ENCODE measurements at places on chromosomes 5 and 9.

GRCh38 chr5:57509501-57510260, 27.1 kb upstream of the ACTBL2 start:
- no peak for DNase-seq

- no peak for DNase-seq
These were observed 13.1 kb upstream of the ANXA1 start for GRCh38 chr9:73138516-73138915.

DNA sequence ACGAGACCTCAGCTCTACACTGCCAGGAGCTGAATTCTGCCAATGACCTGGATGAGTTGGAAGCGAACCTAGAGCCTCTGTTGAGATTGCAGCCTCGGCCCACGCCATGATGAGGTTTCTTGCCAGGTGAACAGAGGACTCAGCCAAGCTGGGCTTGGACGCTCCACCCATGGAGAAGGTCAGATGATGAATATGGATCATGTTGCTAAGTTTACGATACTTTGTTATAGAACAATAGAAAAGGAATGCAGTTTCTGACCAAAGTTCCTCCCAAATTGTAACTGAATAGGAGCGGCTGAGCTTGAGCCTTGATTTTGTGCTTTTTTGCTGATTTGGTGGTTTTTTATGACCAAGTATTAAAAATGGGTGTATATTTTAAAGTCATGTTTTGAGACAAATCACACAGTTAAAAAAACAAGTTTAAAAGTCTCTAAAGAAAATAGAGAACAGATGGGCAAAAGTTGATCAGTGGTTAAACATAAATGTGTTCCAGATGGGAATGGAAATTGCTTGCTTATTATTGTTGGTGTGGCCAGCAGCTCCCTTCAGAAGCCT, 32.9 kb downstream of the ROPN1L start:
- no peak for DNase-seq

DNA sequence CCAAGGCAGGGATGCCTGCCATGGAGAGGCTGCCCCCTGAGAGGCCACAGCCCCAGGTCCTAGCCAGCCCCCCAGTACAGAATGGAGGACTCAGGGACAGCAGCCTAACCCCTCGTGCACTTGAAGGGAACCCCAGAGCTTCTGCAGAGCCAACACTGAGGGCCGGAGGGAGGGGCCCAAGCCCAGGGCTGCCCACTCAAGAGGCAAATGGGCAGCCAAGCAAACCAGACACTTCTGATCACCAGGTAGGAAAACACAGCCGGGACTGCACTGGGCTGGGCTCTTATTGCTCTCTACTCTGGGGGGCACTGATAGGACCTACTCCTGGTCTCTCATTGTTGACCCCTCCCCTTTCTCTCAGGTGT, 3.2 kb downstream of the RELL2 start:
- DNase-seq: peak; percentile 48

- DNase-seq: no peak
These were observed 26.2 kb downstream of the TCF7 start for GRCh38 chr5:134140530-134141201.

- no peak for DNase-seq
These were observed 4.0 kb downstream of the MAT2B start for GRCh38 chr5:163509291-163509951.

DNA sequence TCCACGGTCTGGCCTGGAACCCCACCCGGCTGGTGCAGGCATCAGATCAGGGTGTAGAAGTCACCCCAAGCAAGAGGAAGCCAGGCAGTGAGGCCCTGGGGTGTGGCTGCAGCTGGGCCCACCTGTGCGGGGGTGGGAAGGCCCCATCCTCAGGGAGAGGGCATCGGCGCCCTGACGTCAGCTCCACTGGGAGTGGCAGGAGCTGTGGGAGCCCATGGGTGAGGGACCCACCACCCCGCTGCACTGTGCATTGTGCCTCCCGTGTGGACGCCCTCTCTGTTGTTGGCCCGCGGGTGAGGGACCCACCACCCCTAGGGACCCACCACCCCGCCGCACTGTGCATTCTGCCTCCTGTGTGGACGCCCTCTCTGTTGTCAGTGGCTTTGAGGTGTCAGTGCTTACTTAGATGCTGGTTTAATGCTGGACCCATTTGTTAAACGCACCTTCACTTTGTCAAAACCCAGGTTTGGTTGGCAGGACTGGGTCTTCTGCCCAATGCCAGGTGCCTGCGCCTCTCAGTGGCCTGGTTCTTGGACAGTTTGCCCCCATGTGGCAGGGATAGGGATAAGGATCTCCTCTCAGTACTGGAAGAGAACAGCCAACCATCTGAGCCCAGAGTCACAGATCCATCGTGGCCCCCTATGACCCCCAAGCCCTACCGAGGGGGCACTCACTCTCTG, 6.9 kb upstream of the EXOC3 start:
- DNase-seq: peak; percentile 39

GRCh38 chr9:121833061-121833460, 181.6 kb downstream of the DAB2IP start:
- peak; percentile 27 for DNase-seq

DNA sequence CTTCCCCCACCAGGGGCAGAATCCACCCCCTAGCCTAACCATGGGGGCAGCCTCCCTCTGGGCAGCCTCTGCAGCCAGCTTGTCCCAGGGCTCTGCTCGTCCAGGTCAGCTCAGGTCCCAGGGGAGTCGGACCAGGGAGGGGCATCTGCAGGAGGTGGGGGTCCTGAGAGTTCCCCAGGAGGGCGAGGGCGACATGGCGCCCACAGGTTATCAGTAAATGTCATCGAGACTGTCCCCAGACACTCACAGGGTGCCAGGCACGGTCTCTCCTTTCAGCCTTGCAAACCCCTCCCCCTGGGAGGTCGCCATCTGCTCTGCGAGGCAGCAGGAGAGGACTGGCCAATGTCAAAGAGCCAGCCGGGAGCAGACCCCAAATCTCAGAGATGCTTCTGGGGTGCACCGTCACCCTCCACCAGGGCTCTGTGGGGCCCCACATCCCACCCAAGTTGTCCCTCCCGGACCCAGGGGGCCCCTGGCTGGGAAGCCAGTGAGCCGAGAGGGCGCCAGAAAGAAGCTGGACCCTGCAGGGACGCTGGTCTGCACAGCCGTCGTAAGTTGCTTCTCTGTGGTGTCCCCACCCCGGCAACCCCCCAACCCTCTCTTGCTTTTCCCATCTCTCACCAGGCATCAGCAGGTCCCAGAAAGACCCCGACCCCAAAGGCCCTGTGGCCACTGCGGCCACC, 69.3 kb downstream of the NTNG2 start:
- no peak for DNase-seq

- no peak for DNase-seq
These were observed 316.4 kb downstream of the NR3C1 start for GRCh38 chr5:143086908-143087637.

DNA sequence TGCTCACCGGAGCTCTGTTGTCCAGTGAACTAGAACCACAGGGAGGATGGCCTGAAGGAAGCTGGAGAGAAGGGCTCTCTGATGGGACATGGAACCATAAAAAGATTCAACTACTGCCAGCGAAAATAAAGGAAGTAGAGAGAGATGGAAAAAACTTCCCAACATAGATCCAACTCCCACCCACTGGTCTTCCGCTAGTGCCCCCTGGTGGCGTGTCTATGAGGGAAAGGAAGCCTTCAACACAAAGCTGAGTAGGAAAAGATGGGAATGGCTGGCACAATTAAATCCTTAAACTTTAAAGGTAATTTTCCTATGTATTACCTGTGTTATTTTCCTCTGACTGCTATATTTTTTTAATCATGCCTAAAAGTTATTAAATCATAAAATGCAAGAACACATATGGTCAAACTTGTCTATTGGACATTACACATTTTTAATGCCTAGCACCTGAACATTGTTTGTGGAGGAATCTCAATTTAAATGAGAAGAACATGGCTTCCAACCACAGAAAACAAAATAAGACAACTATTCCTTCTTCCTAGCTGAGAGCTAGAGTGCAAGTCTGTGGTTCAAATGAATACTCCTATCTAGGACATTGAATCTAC, 51.5 kb downstream of the CEP120 start:
- no peak for DNase-seq

- DNase-seq: no peak
These were observed 28.5 kb upstream of the LRRC70 start for GRCh38 chr5:62550103-62550502.

Data from ascending aorta (tissue), 2 donors.